ENCODE measurements at places on chromosomes 5 and 9.
A peak's percentile ranks its signal among the peaks of the same experiment; 100 is the strongest.

- DNase-seq: no peak
Measured at GRCh38 chr5:134813827-134814226, 31.9 kb upstream of the C5orf24 start.

GRCh38 chr5:156396063-156396829 is 69.3 kb downstream of the SGCD start:
- no peak for DNase-seq

GRCh38 chr9:136657974-136658848 is 4.5 kb upstream of the EGFL7 start:
- no peak for DNase-seq

- no peak for DNase-seq
Measured at GRCh38 chr9:126631254-126631653, 17.5 kb downstream of the LMX1B start.

DNA sequence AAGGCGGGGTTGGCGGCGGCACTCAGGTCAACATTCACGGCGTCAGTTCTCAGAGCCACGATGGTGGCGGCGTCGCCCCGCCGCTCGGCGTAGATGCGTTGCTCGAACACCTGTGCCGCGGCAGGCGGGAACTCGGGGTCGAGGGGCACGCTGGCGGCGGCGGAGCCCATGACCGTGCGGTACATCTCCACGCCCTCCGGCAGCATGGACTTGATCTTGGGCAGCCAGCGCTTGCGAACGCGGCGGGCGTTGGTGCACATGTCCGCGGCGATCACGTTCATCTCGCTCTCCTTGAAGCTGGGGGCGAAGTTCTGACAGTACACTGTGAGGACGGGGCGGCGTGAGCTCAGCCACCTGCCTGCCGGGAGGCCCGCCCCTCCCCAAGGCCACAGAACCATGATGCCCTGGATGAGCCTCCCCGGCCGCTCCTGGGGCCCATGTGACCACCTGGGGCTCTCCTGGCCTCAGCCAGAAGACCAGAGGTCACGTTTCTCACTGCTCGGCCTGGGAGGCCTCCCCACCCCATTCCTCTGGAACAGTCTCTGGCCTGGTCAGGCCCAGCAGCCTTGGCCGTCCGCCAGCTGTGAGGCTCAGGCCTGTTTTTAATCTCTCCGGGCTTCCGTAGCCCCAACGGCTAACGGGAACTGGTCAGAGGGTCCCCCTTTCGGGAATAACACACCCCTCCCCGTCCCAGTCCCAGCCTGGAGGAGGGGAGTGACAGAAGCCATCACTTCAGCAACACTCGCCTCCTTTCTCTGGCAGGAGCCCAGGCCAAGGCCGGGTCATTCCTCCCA is 50.7 kb upstream of the UBAC1 start:
- DNase-seq: no peak

DNA sequence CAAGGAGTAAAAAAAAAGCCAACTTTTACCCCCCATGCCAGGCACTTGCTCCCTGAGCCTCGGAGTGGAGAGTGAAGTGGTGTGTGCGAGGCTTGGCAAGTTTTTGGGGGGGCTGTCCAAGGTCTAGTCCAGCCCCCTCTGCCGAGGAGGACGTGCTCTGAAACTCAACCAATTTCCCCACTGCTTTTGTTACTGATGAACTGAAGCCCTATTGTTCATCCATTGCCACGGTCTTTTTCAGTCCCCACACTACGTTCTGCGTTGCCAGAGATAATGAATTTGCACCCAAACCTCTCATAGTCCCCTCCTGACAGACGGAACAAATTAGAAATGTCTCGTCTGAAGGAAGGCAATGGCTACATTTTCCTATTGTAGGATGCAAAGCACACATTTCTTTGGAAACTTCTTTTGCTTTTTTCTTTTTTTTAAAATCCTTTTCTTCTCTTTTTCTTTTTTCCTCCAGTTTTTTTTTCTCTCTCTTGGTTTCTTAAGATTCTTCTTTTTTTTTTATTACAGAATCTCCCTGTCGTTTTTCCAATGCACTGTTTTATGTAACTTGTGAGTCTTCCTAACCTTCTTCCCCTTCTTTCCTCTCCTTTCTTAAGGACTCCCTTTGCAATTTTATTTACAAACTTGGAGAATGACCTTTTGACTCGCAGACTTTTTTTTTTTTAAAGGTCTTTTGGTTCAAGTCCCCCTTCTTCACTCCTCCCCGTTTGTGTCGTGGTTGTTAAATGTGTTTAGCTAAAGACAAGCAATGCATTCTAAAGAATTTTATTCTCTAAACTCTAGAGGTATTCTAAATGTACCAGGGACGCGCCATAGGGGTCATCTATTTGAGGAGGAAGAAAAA is 209.5 kb downstream of the MEF2C start:
- no peak for DNase-seq

- DNase-seq: no peak
Measured at GRCh38 chr9:76887003-76887821, 18.7 kb downstream of the PRUNE2 start.

DNA sequence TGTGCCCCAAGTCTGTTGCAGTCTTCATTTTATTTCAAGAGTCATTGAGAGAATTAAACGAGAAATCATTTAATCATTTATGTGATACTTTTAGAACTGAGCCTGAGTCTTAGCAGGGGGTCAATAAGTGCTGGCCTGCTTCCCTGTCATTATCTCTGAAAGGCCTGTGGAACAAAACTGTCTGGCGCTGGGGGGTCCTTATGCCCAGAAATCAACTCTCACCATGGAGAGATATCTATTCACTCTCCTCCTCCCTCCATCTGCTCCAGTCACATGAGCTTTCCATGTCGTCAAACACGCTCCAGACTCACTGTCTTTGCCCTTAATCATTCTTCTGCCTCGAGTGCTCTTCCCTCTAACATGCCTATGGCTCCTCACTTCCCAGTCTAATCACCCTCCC is 136.8 kb downstream of the ESM1 start:
- no peak for DNase-seq

- no peak for DNase-seq
Measured at GRCh38 chr5:172167895-172168294, 20.1 kb downstream of the STK10 start.

GRCh38 chr9:107982745-107983144 is 493.2 kb upstream of the KLF4 start:
- DNase-seq: no peak

DNA sequence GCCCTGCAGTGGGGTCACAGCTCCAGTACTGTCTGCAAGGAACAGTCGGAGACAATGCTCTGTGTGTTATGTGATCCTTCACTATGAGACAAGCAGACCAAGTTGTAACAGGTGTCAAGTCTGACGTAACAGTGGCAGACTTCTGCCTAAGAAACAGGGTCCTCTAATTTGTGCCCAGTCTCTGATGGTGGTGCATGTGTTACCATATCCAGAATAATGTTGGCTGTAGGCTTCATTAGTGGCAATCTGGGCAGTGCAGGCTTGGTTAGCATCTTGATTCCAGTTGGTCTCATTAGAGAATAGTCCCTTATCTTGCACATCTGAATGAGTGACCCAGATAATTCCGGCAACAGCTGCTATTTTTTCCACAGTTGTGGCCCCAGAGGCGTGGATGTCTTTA is 33.8 kb downstream of the ZNF131 start:
- DNase-seq: no peak

DNA sequence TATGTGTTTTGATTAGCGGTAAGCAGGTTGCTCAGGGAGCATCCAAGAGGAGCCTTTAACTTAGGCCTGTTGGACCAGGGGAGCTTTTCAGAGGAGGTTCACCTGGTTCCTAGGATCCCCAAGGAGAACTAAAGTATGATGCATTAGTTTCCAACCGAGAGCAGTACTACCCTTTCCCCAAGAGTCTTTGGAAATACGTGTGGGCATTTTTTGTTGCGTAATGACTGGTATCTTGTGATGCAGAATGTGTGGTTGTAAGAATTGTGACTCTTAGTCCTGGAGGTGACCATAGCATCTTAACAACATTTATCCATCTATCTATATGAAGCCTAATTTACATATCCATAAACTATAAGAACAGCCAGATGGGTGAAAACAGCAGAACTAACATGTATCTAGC is 11.0 kb downstream of the CFAP95 start:
- DNase-seq: no peak

DNA sequence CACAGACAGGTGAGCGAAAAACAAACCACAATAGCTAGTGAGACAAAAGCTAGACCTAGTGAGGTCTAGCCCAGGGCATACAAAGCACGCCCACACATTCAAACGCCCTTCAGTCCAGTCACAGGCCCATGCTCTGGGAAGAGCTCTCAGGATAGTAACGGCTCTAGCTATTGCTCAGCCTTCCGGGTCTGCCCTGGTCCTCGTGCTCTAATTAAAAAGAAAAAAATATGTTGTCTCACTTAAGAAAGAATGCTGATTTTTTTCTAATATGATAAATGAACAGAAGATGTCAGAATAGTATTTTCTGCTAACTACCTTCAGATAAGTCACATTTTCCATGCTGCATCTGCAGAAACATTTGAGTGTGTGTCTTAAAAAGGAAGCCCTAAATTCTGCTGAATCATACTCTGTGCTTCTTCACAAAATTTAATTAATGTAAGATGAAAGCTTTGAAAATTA is 94.5 kb downstream of the PLPP1 start:
- DNase-seq: no peak

DNA sequence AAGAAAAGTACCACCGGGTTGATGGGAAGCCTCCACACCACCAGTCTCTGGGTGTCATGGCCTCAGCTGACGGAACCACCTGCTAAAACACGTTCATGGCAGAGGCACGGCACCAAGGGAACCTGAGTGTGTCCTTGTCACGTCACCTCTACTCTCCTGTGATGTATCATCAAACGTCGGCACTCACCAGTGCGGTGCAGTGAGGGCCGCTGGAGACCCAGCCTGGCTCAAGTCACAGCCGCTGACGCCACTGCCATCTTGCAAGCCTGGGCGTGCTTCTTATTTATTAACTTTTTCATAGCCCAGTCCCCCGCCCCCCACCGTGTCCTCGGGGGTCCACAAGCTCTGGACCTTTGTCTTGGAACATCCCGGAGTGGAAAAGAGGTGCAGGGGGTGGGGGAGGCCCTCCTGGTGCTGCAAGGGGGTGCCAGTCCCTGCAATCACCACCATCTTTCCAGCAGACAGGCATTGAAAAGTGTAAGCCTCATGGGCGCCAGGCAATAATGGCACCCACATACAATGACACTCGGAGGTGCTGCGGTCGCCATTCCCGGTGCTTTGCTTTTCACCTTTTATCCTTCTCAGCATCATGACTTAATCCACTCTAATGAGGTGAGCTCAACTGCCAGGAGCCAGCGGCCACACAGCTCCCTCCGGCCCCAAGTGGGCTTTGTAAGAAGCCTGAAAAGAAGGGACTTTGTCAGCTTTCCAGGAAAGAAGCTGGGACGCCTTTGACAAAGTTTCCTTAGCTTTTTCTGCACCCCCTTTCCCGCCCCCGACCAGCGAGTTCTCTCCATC is 202.3 kb upstream of the IRX1 start:
- no peak for DNase-seq

DNA sequence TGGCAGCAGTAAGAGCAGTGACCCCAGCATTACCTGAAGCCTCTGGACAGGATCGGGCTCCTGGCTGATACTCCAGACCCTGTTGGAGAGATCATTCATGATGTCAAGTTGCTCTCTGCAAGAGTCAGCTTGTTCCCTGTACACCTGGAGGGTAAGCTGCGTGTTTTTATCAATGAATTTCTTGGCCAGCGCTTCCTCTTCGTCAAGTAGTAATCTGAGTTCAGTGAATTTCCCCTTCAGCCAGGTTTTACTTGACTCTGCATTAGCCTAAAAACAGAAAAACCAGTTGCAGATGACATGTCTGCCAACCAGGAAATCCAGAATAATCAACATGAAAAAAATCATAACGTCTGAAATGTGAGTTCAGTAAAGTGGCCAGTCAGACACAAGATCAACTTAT is 19.1 kb downstream of the TRIM14 start:
- DNase-seq: no peak

GRCh38 chr5:141743866-141744272 is 61.8 kb upstream of the ARAP3 start:
- DNase-seq: no peak

GRCh38 chr5:135135530-135136226 is 101.7 kb upstream of the PITX1 start:
- DNase-seq: no peak

DNA sequence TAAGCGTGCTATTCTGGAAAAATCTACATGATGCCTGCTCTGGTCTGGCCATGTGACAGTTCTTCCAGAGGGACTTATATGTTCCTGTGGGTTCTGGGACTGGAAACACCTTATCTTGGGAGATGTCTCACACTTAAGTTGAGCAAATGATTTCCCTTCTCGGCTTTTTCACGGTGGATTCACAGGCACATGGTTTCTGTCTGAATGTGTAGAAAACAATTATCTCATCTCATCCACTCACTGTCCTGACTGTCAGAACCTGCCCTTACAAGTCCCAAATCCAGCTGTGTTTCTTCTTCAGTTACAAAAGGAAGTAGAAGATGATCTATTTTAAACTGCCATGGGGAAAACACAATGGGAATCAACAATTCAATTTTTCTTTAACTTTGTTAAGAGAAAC is 184.0 kb downstream of the SYK start:
- DNase-seq: no peak

- peak; percentile 22 for DNase-seq
Measured at GRCh38 chr9:137670391-137671195, 51.8 kb downstream of the EHMT1 start.

- no peak for DNase-seq
Measured at GRCh38 chr5:112649882-112650281, 87.8 kb upstream of the APC start.

DNA sequence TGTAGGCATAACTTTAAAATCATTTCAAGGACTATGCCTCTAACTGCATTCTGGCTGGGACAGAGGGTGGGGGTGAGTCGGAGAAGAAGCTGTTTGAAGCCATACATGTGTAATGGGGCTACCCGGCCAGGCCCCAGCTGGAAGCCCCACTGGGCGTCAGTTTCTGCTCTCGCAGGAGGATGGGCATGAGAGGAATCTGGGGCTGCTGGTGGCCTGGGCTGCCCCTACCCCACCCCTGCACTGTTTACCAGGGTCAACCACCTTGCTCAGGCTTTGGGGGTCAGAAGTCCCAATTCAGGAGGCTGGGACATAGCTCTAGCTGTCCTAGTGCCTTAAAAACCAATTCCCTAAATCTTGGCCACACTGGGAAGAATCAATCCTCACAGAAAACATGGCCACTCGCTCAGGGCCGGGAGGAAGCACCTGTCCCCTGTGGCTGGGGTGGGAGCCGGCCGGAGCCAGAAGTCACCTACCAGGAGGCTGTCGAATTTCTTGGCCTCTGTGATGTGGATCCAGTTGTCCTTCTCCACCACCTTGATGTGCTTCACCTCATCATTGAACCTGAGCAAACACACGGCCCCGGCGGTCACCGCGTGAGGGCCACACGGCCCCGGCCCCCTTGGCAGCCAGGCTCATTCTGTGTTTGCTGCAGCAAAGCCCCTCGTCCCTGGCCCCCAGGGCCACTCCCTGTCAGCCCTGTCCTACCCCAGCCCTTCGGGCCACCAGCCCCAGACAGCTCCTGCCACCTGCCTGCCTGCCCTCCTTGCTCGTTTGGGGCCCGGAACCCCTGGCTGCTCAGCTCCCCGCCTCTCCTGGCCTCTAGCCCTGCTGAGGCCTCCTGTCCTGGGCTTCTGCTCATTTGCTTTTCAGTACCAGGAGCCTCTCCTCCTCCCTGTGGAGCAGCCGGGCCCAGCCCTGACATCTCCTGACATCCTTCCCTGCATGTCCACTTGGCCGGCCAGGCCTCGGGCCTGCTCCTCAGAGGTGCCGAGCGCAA is 33.6 kb upstream of the SARDH start:
- DNase-seq: peak; percentile 5

GRCh38 chr5:134055015-134055414 is 50.2 kb upstream of the VDAC1 start:
- no peak for DNase-seq

GRCh38 chr9:93318480-93318879 is 133.0 kb upstream of the FAM120A start:
- no peak for DNase-seq

- DNase-seq: no peak
Measured at GRCh38 chr9:136394312-136395019, 5.5 kb downstream of the SNAPC4 start.
